ENCODE measurements at places on chromosomes 3 and 15. TPM values are rescaled to one million over a fixed set of nuclear protein-coding genes. Genes with fewer than 3 reads are reported as not detected.

The PLA2G4E gene
- 0.03 TPM for polyA plus RNA-seq

The SLC24A5 gene
- polyA plus RNA-seq: 0.54 TPM

The ASB14 gene
- polyA plus RNA-seq: 1.7 TPM

The POPDC2 gene
- 4.8 TPM for polyA plus RNA-seq

The C3orf33 gene
- 9.9 TPM for polyA plus RNA-seq

The CAND2 gene
- polyA plus RNA-seq: 9.8 TPM

The ADCY5 gene
- 14.7 TPM for polyA plus RNA-seq

The RPL32 gene
- 2,397 TPM for polyA plus RNA-seq

The DNAJB11 gene
- polyA plus RNA-seq: 63.6 TPM

The LMLN gene
- polyA plus RNA-seq: 14.5 TPM

The EXD1 gene
- polyA plus RNA-seq: not detected

The MYRIP gene
- polyA plus RNA-seq: 2.4 TPM

The MON1A gene
- polyA plus RNA-seq: 7.0 TPM

The GJD2 gene
- polyA plus RNA-seq: not detected

The DLG1 gene
- 77.6 TPM for polyA plus RNA-seq

The CPN2 gene
- polyA plus RNA-seq: 0.85 TPM

The VIPR1 gene
- polyA plus RNA-seq: 1.6 TPM

The KIF15 gene
- 24.2 TPM for polyA plus RNA-seq

The LRRIQ4 gene
- 0.18 TPM for polyA plus RNA-seq

The ARPIN gene
- polyA plus RNA-seq: 27.4 TPM

The PROK2 gene
- not detected for polyA plus RNA-seq

The HTD2 gene
- polyA plus RNA-seq: 13.6 TPM
